Naive thymus-derived CD4-positive, alpha-beta T cell (primary cell): ENCODE measurements at places on chromosomes 12 and 14.

GRCh38 chr12:83793616-83794015 is 1106.9 kb downstream of the TMTC2 start:
- H3K27ac ChIP-seq, result no peak overlapping the region
- H3K4me1 ChIP-seq, result no peaks in the 10 kb centered on the region
- H3K27me3 ChIP-seq, result no peaks in the 10 kb centered on the region
- no peak overlapping the region for H3K4me3 ChIP-seq
- H3K36me3 ChIP-seq, result no peaks in the 10 kb centered on the region

DNA sequence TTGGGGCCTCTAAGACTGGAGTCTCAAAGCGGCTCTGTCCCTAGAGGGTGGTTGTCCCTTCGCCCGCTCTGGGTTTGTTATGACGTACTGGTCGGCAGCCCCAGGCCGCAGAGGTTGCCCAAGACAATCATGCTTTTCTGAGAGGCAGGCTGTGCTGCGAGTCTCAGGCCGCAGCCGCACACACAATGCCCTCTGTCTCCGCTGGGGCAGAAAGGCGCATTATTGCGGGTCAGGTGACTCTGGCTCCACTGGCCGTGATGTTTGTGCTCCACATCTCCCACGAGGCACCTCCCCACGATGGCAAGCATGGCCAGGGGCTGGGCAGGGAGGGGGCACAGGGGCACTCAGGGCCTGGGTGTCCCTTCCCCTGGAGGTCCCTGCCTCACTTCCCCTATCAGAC is 21.0 kb upstream of the PLEKHG3 start:
- no peak for DNase-seq
- H3K4me3 ChIP-seq, result no peak overlapping the region
- H3K27ac ChIP-seq, result no peak overlapping the region
- no peaks in the 10 kb centered on the region for H3K4me1 ChIP-seq
- H3K36me3 ChIP-seq, result no peaks in the 10 kb centered on the region
- no peaks in the 10 kb centered on the region for H3K27me3 ChIP-seq

- DNase-seq, result no peak
- H3K4me3 ChIP-seq, result no peak overlapping the region
- H3K27ac ChIP-seq, result no peak overlapping the region
- no peaks in the 10 kb centered on the region for H3K36me3 ChIP-seq
Observed at GRCh38 chr12:69405566-69405865, 46.0 kb downstream of the YEATS4 start.

GRCh38 chr12:85681333-85681732 is 154.9 kb downstream of the RASSF9 start:
- DNase-seq, result no peak
- no peaks in the 10 kb centered on the region for H3K27me3 ChIP-seq
- H3K27ac ChIP-seq, result no peak overlapping the region
- H3K4me3 ChIP-seq, result no peak overlapping the region
- H3K36me3 ChIP-seq, result no peaks in the 10 kb centered on the region

GRCh38 chr14:66916421-66916820 is 272.8 kb upstream of the GARIN2 start:
- no peak overlapping the region for H3K4me3 ChIP-seq
- no peak overlapping the region for H3K27ac ChIP-seq
- no peaks in the 10 kb centered on the region for H3K4me1 ChIP-seq
- H3K27me3 ChIP-seq, result no peaks in the 10 kb centered on the region
- DNase-seq, result no peak

DNA sequence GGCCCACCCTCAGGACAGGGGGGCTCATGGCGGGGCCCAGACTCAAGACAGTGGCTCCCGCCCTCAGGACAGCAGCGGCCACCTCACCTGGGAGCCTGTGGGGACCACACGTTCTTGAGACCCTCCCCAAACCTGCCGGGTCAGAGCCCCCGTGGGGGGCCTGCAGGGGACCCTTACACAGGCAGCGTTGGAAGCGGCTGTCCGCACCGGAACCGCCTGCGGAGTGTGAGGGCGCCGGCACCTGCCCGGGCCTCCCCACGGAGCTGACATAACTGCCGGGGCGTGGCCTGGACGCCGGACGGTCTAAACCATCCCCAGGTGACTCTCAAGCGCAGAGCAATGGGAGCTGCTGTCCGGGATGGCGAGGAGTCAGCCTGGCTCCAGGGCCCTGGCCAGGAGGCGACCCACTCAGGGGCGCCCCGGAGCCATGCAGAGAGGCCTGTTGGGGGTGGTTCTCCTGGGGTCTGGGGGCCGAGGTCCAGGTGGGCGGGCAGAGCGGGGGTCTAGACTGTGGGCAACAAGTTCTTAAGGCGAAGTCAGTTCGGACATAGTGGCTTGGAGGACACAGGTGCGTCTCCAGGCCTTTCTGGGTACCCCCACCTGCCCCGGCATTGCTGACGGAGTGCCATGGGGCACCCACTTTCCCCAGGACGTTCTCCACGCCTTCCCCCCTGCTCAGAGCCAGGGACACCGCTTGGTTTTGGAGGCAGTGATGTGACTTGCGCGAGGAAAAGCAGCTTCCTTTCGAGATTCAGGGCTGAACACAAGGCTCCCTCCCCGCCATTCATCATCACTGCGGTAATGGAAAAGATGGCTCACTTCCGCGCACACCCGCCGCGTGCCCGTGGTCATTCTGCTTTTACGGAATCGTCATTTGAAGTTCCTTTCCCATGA is 23.2 kb downstream of the GALNT9 start:
- no peaks in the 10 kb centered on the region for H3K27me3 ChIP-seq
- no peaks in the 10 kb centered on the region for H3K36me3 ChIP-seq
- H3K4me1 ChIP-seq, result no peaks in the 10 kb centered on the region
- no peak overlapping the region for H3K4me3 ChIP-seq

DNA sequence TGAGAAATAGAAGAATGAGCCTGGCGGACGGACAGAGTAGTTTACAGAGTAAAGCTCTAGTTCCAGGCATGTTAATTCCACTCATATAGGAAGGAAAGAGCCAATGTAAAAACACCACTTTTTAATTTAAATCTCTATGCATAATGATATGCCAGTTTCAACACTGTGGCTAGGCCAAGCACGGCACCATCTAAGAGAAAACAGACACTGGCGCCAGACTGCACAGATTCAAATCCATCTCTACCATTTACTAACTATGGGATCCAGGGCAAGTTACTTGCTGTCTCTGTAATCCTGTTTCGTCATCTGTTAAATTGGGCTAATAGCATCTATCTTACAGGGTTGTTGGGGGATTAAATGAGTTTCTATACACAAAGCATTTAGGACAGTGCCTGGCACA is 27.5 kb downstream of the RMST start:
- no peak overlapping the region for H3K4me3 ChIP-seq
- DNase-seq, result no peak
- H3K27me3 ChIP-seq, result no peaks in the 10 kb centered on the region
- H3K4me1 ChIP-seq, result no peaks in the 10 kb centered on the region

DNA sequence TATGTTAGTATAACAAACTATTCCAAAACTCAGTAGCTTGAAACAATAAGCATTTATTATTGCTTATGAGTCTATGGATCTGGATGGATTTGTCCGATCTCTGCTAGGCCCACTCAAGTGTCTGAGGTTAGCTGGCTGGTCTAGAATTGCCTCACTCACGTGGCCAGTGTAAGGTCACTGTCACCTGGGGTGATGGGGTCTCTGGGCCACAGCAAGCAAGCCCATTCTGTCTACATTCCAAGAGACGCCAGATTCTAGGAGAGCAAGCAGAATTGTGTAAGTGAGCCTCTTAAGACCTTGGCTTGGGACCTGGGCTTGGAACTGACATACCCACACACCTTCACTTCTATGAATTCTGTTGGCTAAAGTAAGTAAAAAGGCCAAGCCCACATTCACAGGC is 80.2 kb downstream of the STON2 start:
- no peaks in the 10 kb centered on the region for H3K36me3 ChIP-seq
- no peak overlapping the region for H3K27ac ChIP-seq

GRCh38 chr12:24535334-24536069 is 413.4 kb downstream of the BCAT1 start:
- H3K36me3 ChIP-seq, result no peaks in the 10 kb centered on the region
- no peaks in the 10 kb centered on the region for H3K27me3 ChIP-seq
- no peak overlapping the region for H3K27ac ChIP-seq
- H3K4me3 ChIP-seq, result no peak overlapping the region
- H3K4me1 ChIP-seq, result no peaks in the 10 kb centered on the region

GRCh38 chr12:50051101-50051806 is 6.1 kb upstream of the ASIC1 start:
- H3K27ac ChIP-seq, result no peak overlapping the region
- peaks cover 7% of the 10 kb centered on the region for H3K4me1 ChIP-seq
- no peaks in the 10 kb centered on the region for H3K36me3 ChIP-seq
- no peak for DNase-seq

DNA sequence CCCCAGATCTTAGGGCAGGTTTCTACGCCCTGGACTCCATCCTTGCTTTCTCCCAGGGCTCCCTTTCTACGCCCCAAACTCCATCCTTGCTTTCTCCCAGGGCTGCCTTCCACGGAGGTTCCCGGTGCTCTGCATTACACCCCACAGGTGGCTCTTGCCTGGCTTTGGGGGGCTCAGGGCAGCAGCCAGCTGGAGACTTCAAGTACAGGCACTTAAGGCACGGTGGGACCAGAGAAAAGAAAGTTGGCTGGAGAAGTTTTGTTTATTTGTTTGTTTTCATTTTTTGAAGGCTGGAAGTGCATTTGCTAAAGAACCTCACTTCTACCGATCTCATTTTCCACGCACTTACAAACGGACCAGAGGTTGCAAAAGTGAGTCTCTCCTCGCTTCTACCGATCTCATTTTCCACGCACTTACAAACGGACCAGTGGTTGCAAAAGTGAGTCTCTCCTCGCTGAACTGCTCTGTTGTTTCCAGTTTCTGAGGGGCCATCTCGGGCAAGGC is 103.8 kb upstream of the MED13L start:
- no peak for DNase-seq
- H3K4me1 ChIP-seq, result no peaks in the 10 kb centered on the region
- no peaks in the 10 kb centered on the region for H3K27me3 ChIP-seq
- H3K36me3 ChIP-seq, result no peaks in the 10 kb centered on the region
- H3K4me3 ChIP-seq, result no peak overlapping the region
- H3K27ac ChIP-seq, result no peak overlapping the region

DNA sequence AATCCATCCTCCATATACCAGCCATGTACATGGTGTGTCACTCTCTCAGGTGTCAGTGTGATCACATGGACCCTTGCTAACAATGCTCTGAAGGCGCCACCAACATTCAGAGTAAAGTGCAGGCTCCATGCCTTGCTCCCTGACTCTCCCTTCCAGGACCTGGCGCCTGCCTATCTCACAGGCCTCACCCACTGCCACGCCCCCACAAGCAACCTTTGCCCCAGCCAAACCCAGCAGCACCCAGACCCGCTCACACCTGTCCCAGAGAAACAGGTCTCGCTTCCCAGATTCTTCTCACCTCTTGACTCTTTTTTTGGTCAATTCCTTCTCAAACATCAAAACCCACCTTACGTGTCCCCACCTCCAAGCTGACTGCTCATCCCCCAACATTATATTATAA is 52.3 kb downstream of the KCNK10 start:
- H3K4me1 ChIP-seq, result no peaks in the 10 kb centered on the region
- H3K36me3 ChIP-seq, result no peaks in the 10 kb centered on the region
- no peak for DNase-seq
- no peak overlapping the region for H3K4me3 ChIP-seq
- H3K27me3 ChIP-seq, result no peaks in the 10 kb centered on the region

GRCh38 chr14:90428676-90429075 is 31.8 kb downstream of the CALM1 start:
- no peaks in the 10 kb centered on the region for H3K27me3 ChIP-seq
- DNase-seq, result no peak
- H3K4me1 ChIP-seq, result no peaks in the 10 kb centered on the region

DNA sequence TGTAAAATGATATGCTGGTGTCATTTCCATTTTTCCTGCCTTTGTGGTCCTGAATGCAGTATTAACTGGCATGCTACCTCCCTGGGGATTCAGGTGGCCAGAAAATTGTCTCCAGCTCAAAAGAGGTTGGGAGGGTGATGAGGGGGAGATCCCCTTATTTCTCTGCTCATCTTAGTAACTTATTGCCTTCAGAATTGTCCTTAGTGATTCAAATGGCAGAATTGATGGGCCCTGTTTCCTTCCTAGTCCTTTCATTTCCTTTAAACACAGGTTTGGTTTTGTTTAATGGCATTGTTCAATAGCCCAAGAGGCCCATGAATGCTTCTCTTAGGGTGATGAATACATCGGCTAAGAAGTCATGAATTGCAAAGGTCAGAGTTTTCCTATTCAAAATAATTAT is 207.0 kb downstream of the SLC41A2 start:
- DNase-seq, result no peak
- H3K4me3 ChIP-seq, result no peak overlapping the region
- H3K27ac ChIP-seq, result no peak overlapping the region

DNA sequence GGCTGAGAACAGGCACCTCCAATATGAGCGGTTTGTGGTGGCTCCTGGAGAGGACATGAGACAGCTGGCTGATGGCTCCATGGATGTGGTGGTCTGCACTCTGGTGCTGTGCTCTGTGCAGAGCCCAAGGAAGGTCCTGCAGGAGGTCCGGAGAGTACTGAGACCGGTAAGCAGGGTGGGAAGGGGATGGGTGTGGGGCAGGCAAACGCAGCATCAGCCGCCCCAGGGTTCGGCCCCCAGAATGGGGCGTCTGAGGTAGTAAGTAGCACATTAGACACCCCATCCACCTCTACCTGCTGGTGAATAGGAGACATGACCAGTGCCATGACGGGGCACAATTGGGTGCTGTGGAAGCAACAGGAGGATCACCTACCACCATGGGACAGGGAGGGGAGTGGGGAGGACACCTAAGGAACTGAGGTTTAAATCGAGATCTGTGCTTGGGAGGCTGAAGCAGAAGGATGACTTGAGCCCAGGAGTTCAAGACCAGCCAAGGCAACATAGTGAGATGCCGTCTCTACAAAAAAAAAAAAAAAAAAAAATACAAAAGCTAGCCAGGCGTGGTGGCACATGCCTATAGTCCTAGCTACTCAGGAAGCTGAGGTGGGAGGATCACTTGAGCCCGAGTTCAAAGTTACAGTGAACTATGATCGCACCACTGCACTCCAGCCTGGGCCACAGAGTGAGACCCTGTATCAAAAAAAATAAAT is 25.5 kb downstream of the ITGA7 start:
- no peak overlapping the region for H3K27ac ChIP-seq
- no peak for DNase-seq
- no peak overlapping the region for H3K4me3 ChIP-seq
- no peaks in the 10 kb centered on the region for H3K27me3 ChIP-seq
- no peaks in the 10 kb centered on the region for H3K4me1 ChIP-seq
- H3K36me3 ChIP-seq, result no peaks in the 10 kb centered on the region

DNA sequence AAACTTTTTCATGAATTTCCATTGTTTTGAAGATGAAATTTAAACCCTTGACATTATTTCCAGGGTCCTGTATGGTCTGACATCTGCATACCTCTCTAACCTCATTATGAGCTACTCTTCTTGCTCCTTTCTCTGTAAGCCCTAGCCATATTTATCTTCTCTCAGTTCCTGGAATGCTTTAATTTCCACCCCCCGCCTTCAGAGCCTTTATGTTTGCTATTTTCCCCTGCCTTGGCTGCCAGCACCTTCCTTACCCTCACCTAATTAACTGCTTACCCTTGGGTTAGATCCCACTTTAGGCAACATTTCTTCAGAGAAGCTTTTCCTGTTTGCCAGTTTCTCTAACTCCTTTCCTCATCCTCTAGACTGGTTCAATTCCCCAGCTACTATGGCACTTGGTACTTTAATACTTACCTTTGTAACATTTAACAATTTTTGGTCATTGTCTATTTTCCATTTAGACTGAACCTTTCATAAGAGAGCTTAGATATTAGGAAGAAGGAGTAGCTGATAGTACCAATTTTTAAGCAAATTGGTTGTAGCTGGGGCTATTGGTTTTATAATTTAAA is 6.0 kb downstream of the STYX start:
- H3K4me1 ChIP-seq, result peaks cover 47% of the 10 kb centered on the region
- peak overlapping the region; percentile 19 for H3K27ac ChIP-seq
- no peak for DNase-seq
- peaks cover 17% of the 10 kb centered on the region for H3K36me3 ChIP-seq

GRCh38 chr12:32837974-32838373 is 58.6 kb downstream of the PKP2 start:
- H3K27me3 ChIP-seq, result no peaks in the 10 kb centered on the region
- no peaks in the 10 kb centered on the region for H3K4me1 ChIP-seq
- H3K27ac ChIP-seq, result no peak overlapping the region
- H3K36me3 ChIP-seq, result no peaks in the 10 kb centered on the region
- no peak overlapping the region for H3K4me3 ChIP-seq
- no peak for DNase-seq
